ENCODE measurements at places on chromosomes 11 and 22. TPM values are rescaled to one million over a fixed set of nuclear protein-coding genes. Genes with fewer than 3 reads are reported as not detected.

DNA sequence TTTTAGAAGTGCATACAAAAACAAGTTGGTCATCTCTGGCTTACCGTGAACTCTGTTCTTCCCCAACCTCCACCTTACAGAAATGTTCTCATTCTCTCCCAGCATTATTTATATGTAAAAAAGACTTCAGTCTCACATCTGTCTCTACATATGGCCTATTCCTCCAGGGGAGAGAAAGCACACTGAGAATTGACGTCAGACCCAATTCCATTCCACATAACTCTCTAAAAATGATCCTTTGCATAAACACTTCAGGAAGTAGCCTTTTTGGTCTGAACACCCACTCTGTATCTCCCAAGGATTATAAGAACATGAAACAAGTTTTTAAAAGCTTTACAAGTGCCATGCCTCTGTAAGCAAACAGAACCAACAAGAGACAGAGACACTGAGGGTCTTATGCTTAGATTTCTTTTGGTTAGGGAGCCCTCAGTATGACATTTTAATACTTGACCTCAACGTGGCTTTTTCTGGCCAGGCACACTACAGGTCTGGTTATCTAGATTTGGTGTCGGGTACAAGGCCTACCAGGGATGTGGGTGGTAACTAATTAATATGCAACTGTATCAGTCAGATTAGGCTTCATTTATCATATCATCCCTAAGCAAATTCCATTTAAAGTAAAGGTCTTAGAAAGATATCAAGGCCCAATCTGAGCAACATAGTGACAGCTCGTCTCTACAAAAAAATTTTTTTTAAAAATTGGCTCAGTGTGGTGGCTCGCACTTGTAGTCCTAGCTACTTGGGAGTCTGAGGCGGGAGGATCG is 48.5 kb upstream of the PPP2R1B start:
- no peaks in the 10 kb centered on the region for H3K4me1 ChIP-seq
- H3K36me3 ChIP-seq = peaks cover 2% of the 10 kb centered on the region
- H3K27ac ChIP-seq = no peak overlapping the region

GRCh38 chr11:134639586-134640330 is 227.7 kb upstream of the B3GAT1 start:
- no peaks in the 10 kb centered on the region for H3K4me1 ChIP-seq
- no peak overlapping the region for H3K27ac ChIP-seq
- H3K27me3 ChIP-seq = peaks cover 30% of the 10 kb centered on the region
- DNase-seq = no peak
- H3K4me3 ChIP-seq = no peak overlapping the region
- H3K36me3 ChIP-seq = no peaks in the 10 kb centered on the region

The KLHDC7B gene
- 5.3 TPM for total RNA-seq

The EHF gene
- not detected for total RNA-seq
